Activated CD4-positive, alpha-beta T cell treated with anti-CD3 and anti-CD28 coated beads, Interleukin-2, amount 50 U/mL, for 16 hours (primary cell): ENCODE measurements at places on chromosomes 6 and 20.

DNA sequence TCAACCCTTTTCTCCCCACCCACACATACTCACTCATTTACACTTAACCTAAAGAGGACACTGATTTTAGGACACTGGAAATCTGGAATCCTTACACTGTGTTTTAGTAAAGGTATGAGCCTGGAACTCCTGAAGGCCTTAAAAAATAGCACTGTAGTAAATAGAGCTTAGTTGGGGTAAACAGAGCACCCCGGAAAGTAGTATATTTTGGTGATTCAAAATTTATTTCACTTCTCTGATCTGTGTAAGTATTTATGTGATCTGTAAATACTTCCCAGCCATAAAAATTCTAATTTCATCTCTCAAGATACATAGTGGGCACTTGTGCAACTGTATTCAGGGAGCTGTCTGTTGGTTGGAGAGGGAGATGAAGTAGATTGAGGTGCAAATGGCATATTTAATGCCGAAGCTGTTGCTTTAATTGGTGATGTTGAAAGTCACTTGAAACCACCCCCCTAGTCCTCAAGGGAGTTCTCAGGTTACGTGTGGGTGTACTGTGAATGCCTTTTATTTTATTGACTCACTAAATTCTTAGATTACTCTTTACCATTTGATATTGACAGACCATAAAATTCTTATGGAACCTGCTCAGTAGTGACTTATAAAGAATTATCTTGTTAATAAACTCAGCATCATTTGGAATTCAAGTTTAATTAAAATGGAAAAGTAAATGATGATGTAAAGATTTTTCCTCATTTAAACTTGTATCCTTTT is 154.9 kb downstream of the SOX4 start:
- no peak for DNase-seq

GRCh38 chr6:122809001-122809400 is 19.9 kb downstream of the SMPDL3A start:
- DNase-seq, result no peak

DNA sequence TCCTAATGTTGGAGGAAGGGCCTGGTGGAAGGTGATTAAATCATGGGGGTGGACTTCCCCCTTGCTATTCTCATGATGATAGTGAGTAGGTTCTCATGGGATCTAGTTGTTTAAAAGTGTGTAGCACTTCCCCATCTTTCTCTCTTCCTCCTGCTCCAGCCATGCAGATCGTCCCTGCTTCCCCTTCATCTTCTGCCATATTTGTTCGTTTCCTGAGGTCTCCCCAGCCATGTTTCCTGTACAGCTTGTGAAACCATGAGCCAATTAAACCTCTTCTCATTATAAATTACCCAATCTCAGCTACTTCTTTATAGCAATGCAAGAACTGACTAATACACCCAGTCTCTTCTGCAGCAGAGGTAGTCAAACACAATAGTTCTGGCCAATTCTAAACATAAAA is 5.4 kb downstream of the EPM2A start:
- DNase-seq, result no peak

- no peak for DNase-seq
These were observed 96.0 kb downstream of the EYA2 start for GRCh38 chr20:46990596-46991104.

DNA sequence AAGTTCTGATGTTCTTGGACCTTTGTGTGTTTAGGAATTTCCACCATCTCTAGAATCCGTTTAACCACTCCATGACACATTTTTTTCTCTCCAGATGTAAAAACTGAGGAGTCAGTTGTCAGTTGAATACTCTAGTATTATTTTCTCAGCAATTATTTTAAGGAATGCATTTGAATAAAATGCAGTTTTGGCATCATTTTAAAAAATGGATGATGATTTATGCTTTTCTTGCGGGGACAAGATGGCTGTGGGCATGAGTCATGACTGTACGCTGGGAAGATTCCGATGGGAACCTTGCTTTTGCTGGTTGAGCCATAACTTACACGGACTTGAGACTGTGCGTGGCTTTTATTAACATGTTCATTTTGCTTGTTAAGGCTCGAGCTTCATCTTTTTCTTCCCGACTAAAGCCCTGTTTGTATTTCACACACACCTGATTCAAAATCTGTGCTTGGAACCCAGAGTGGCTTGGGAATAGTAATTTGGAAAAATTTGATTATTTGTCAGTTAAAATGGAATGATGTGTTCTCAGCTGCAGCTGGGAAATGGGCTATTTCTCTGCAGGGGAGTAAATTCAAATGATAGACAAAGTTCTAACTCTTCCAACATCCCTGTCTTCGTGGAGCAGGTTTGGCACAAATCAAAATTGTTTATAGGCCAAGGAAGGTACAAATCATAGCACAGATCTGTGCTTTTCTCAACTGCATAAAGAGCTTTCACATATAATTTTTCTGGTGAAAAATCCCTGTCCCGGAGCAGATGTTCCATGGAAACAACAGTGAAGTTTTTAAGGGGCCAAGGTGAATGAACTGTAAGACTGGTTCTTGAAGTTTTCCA is 470.5 kb upstream of the JAG1 start:
- DNase-seq, result no peak

- DNase-seq, result no peak
These were observed 57.9 kb upstream of the FOXO3 start for GRCh38 chr6:108502832-108503231.

DNA sequence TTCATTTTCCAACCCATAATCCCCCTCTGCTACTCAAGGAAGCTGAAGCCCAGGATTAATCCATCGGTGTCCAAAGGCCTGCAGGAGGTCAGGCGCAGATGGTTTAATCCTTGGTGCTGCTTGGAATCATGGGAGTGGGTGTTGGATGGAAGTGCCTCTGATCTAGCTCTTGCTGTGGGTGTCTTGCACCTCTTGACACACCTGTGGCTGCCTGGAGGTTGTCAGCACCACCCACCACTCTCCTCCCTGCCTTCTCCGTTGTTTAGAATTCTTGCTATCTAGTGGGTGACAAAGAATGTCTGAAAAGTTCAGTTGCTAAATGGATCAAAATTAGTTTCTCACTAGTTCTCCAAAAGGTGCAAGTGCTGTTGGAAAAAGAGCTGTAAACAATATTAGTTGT is 1074.4 kb upstream of the FLRT3 start:
- DNase-seq, result no peak

DNA sequence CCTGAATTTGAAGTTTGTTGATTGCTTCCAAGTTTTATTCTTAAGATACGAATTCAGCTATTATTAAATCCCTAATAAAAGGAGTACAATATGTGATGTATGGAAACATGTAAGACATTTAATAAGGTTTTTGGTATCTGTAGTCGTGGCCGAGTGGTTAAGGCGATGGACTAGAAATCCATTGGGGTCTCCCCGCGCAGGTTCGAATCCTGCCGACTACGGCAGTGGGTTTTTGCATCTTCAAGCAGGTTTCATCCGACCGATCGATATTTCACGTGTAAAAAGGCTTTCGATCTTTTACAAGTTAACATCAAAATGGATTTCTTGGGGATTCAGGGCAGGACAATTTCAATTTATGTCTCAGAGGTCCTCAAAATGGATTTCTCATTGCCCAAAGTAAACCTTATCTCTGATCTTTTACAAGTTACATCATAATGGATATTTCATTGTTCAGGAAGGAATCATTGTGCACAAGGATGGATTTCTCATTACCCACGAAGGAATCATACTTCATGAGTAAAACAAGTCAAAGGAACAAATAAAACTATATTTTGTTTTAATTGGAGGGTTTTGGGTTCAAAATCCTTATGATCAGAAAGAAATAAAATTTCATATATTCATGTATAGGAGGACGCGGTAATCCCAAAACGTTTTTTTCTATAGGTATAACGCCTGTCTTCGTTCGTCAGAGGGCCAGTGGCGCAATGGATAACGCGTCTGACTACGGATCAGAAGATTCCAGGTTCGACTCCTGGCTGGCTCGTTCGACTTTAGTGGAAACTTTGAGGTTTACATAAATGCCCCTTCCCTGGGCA is 37.3 kb upstream of the BTN3A2 start:
- DNase-seq, result peak; percentile 92

DNA sequence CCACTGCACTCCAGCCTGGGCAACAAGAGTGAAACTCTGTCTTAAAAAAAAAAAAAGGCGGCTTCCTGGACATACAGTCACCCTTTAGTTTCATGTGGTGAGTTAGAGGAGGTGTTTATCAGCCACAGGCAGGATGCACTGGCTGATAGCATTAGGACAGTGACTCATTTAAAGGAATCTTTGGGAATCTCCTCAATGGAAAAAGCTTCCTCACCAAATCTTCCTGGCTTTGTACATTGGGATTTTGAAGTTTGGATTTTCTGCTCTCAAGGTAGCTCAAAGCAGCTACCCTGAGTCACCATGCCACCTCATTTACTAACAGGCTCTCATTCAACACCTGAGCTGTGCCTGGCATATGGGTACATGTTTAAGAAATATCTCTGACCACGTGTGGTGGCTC is 20.2 kb downstream of the PRPH2 start:
- DNase-seq, result no peak

- no peak for DNase-seq
These were observed 320.9 kb upstream of the SASH1 start for GRCh38 chr6:148021699-148022098.

GRCh38 chr20:50857348-50857747 is 62.5 kb downstream of the BCAS4 start:
- DNase-seq, result no peak

DNA sequence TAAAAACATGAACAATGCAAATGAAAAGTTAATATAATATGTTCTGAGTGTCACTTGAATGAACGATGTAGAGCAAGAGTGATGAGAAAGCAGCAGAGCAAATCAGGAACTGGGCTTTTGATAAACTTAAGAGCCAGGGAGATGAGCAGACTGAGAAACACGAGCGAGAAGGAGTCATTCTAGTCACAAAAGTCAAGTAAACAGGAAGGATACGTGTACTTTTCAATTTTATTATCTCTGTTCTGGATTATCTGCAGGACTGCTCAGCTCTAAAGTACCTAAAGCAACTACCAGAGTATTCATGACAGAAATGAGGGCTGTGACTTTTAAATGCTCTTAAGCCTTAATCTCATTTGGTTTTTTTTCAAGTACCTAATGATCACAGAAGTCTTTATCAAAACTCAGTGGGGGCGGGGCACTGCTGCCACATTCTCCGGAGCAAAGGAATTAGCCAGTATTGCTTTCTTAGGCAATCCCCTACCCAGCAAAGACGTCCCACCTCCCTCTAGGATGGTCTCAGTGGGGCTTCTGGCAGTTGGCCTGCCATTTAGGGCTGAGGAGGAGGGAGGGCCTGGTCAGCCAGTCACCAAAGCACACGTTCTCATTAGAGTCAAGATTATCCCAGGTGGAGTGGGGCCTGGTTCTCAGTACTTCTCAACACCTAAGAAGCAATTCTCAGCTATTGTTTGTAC is 8.6 kb downstream of the MAN1A1 start:
- DNase-seq, result no peak

DNA sequence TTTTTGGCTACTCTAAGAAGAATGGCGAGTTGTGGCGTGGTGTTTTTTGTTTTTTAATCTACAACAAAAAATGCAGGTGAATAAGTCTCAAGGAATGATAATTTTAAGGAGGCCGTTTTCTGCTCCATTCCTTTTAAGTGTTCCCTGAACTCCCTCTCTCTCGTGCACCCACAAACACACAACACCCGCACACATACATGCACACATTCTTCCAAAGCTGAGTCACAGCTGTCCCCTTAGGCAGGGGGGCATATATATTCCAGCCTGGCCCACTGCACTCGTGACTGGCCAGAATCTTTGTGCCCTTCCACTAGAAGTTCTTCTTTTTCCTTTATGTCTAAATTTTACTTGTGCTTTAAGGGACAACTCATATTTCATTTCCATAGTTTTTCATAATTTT is 405.7 kb downstream of the LMBRD1 start:
- no peak for DNase-seq

DNA sequence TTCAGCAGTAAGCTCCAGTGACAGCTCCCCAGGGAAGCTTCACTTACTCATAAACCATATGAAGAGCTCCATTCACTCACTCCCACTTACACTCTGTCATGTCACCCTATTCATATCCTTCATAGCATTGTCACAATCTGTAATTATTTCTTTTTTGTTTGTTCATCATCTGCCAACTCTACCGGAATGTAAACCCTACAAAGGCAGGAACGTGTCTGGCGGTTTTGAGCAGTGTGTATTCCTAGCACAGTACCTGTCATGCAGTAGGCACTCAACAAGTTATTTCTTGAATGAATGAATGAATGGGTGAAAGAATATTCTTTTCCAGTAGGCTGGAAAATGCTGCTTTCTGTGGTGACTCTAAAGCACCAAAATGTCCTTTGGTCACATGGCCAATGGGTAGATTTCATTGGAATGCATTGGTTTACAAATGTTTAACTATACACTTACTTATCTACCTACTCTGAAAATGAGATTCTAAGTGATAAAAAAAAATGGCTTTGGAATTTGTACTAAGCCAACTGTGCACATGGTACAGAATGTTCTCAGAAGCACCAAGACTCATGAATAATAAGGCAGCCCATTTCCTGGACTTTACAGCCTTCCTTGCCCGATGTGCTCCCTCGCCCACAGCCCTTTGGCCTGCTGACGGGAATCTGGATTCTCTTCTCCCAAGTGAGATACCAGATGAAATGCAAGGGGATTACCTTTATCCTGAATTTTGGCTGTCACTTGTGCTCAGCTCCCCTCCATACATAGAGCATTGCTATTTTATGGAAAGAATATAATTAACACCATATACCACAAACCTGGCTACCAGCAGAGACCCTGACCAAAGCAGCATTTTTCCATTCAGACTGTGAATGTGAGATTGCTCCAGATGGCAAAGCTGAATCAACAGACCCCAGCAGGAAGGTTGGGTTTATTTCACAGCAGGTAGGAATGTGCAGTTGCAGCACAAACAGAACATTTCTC is 273.3 kb downstream of the ALDH8A1 start:
- no peak for DNase-seq

GRCh38 chr20:878511-879307 is 37.4 kb downstream of the ANGPT4 start:
- peak; percentile 22 for DNase-seq

DNA sequence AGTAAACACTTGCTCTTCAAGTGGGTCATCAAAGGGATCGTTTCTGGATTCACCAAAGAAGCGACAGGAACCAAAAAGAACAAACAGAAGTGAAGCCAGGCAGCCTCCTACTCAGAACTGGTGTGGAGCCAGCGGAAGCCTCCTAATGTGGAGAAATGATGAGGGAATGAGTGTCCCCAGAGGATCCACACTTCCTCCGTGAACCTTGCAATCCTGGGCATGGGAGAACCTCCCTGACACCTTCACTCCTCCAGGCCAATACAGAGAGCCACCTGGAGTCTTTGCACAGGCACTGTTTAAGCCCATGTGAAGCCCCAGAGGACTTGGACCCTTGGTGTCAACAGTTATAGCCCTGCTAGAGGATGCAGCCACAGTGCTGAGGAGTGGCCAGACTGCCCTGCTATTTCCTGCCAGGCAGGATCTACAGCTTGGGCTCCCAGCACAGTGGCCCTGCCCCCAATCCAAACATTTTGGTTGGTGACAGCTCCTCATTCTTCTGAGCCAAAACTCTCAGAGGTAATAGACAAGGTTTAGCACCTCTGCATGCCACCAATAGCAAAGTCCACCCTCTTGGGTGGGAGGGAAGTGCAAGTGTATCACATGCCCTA is 23.2 kb upstream of the SERINC1 start:
- no peak for DNase-seq

DNA sequence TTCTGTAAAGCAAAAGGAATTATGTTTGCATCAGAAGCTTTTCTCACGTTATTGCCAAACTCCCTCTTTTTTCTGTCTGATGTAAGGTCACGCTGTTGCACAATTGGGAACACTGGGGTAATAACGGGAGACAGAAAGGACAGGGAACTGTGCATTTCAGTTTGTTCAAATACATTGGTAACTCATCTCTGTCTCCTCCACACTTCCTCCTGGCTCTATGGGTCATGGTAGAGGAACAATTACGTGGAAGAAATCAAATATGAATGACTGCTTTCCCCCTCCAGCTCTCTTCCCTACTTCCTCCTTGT is 132.2 kb upstream of the TNFAIP3 start:
- DNase-seq, result no peak

GRCh38 chr6:5851261-5851757 is 155.4 kb downstream of the NRN1 start:
- peak; percentile 61 for DNase-seq
